Activated gamma-delta T cell treated with Interleukin-2 at 50 U/mL for 16 hours (primary cell): ENCODE measurements at places on chromosomes 3 and 15.

DNA sequence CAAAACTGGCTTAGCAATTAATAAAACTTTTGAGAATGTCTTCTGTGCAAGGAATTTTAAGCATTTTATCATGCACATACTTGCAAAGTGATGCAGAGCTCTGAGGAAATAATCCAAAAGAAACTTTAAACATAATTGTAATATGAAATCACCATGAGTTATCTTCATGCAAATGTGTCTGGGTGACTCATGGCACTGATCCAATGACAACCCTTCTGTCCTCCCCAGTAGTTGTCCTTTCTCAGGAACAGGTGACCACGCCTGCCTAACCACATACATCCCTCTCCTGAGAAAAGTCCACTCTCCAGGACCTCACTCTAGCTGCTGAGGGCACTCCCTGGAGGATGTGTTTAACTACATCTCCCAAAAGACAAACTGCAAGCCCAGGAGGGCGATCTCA lies 530.6 kb upstream of the IL12A start:
- no peak for DNase-seq

GRCh38 chr3:139460529-139460928 lies 15.8 kb downstream of the RBP2 start:
- DNase-seq: no peak

- no peak for DNase-seq
These were observed 97.5 kb downstream of the IGF1R start for GRCh38 chr15:98745650-98746374.

GRCh38 chr3:66473692-66474091 lies 27.1 kb downstream of the LRIG1 start:
- DNase-seq: no peak

GRCh38 chr3:121863801-121864200 lies 28.8 kb downstream of the EAF2 start:
- DNase-seq: no peak

GRCh38 chr3:35688826-35689225 lies 49.5 kb downstream of the ARPP21 start:
- DNase-seq: no peak

DNA sequence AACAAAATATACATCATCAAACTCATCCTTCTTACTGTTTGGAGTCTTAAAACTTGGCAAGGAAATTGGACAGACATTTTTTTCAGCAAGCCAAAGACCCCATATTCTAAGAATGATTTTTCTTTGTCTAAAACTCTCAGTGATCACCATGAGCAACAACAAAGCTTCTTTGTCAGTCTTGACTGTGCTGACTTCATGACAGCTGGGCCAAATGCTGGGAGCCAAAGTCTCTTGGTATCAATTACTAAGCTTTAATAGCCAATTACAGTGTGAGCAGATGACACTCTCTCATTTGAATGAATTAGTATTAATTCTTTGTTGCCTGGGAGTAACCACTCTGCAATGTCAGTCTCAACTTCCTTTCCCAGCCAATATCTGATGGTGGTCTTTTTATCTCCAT lies 48.1 kb upstream of the GK5 start:
- DNase-seq: no peak

GRCh38 chr15:73633991-73634495 lies 854 bp upstream of the NPTN start:
- DNase-seq: no peak

- DNase-seq: no peak
These were observed 38.5 kb downstream of the C3orf62 start for GRCh38 chr3:49238274-49239127.

GRCh38 chr3:123385001-123385401 lies 63.9 kb downstream of the ADCY5 start:
- no peak for DNase-seq

DNA sequence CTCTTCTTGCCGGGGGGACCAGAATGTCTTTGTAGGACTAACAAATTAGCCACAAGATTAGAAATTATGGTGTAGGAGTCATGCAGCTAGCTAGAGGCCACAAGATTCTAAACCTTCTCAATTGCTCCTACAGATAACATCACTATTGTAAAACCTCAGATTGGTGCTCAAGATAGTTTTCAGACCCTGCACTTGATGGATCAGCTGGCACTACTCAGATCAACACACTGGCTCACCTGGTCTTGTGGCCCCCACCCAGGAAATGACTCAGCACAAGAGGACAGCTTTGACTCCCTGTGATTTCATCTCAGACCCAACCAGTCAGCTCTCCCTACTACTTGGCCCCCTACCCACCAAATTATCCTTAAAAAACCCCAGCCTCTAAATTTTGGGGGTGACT lies 124.1 kb upstream of the RASGRP1 start:
- DNase-seq: peak; percentile 57

DNA sequence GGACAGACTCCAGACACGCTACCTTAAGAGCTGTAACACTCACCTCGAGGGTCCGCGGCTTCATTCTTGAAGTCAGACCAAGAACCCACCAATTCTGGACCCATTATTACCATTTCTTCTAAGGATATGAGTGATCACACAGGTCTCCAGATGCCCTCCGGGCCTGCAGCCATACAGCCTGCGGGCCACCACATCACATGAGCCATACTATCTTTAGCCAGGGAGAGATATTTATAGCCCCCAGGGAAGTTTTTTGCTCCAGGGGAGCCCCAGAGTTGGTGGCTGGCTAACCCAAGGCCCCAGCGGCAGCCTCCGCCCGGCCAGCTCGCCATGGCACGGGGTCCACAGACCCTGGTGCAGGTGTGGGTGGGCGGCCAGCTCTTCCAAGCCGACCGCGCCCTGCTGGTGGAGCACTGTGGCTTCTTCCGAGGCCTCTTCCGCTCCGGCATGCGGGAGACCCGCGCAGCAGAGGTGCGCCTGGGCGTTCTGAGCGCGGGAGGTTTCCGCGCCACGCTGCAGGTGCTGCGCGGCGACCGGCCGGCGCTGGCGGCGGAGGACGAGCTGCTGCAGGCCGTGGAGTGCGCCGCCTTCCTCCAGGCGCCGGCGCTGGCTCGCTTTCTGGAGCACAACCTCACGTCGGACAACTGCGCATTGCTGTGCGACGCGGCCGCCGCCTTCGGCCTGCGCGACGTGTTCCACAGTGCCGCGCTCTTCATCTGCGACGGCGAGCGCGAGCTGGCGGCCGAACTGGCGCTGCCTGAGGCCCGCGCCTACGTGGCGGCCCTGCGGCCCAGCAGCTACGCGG lies at the start of gene KBTBD13:
Gene KBTBD13 (plus strand): TSS at position 261 of the 805 bp plus-strand sequence. CDS start 70 bp downstream, at position 331.
- DNase-seq: no peak

DNA sequence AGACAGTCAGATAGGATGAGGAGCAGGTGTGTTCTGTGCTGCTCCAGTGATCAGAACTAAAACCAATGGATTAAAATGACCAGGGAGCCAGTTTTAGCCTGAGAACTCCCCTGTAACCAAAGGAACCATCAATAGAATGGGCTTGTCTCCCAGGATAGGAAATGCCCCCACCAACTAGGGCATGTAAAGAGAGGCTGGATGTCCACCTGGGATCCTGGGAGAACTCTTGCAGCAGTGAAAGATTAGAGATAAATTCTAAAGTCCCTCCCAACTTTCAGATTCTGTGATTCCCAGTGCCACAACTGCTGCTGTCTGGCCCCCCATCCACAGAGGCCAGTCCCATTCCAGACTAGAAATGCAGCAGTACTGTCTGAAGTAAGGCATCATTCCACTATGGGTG lies 33.8 kb downstream of the HDC start:
- no peak for DNase-seq

DNA sequence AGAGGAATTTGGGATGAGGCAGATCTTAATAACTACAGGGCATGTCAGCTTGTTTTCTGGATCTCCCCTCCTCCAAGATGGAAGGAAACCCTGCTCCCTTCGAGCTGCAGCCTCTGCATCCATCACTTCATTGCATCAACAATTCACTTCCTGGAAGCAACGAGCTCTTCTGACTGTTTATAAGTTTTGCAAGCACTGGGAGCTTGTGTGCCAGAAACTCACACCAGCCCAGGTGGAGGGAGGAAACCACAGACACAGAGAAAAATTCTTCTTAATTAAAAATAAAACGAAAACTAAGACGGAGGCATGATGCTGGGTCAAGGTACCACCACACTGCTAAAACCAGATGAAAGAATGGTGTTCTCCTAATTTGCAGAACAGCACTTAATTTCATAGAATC lies 10.6 kb downstream of the LRIG1 start:
- DNase-seq: no peak

DNA sequence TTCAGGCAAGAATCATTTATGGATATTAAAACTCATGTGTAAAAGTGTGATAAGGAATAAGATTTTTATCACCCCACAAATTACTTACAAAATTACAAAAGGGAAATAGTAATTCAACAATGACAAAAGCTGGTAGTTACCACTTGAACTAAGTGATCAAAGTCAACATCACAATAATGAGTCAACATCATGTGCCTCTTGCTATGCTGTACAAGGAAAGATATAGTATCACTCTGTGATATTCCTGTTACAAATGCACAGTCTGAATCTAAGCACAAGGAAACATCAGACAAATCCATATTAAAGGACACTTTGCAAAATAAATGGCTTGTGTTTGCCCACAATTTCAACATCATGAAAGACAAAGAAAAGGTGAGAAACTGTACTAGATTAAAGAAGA lies 90.5 kb upstream of the PLCL2 start:
- no peak for DNase-seq
